Esophagus mucosa (tissue), 1 donor: ENCODE measurements at places on chromosomes 16 and 17.
A peak's percentile ranks its signal among the peaks of the same experiment; 100 is the strongest.

- ATAC-seq: peak; percentile 27
These were observed 5.9 kb downstream of the ARSG start for GRCh38 chr17:68297195-68297594.

GRCh38 chr17:48724251-48725003, 1.4 kb downstream of the PRAC2 start:
- peak; percentile 74 for ATAC-seq

DNA sequence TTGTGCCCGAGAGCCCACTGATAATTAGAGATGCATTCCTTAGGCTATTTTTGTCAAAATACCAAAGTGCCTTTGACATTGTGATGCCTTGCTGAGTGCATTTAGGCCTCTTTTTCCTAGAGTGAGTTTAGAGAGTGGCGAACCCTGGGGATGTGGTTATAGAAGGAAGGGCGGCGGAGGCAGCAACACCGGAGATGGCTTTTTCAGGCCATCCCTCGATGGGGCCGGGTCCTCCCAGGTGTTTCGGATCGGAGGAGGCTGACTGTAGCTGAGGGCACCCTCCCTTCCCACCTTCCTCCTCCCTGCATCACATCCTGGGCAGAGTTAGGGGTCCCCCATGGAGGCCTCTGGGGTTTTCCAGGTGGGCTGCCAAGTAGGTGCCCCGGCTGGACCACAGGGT, 6.6 kb upstream of the SNAI3 start:
- no peak for ATAC-seq

DNA sequence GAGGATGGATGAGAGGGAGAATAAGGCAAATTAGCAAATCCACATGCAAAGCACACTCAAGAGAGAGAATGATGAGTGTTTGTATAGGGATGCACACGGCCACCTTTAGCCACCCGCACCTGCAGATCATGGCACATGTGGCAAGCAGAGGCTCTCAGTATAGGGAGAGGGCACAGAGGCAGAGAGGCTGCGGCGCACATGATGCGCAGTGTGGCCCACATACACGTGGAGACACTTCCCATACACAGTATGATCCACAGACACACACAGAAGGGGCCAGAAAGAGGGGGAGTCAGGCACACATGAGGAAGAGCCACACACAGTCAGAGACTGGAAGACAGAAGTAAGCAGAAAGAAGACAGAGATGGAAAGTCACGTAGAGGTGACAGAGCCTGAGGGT, 6.5 kb upstream of the CHD3 start:
- ATAC-seq: no peak

DNA sequence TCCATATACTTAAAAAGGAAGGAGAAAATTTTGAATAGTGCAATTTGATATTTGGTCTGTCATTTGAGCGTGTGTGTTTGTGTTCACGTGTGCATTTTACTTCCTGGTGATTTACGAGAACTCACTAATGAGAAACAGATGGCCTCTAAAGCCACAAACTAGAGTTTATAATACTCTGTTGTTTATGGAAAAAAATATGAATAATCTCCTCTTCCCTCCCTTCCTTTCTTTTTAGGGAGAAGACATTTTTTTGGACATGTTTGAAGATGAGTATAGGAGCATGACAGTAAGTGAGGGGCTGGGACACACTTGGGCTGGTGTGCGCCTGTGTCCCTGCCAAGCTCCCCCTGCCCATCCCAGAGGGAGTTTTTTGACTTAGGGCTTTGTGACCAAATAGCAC, 102.7 kb downstream of the CLEC16A start:
- ATAC-seq: no peak

- no peak for ATAC-seq
These were observed 8.5 kb upstream of the MYCBPAP start for GRCh38 chr17:50499721-50500120.

- peak; percentile 5 for ATAC-seq
These were observed 701 bp upstream of the MRC2 start for GRCh38 chr17:62626719-62627218.

- no peak for ATAC-seq
These were observed 188.4 kb upstream of the NLRP1 start for GRCh38 chr17:5772720-5773119.

DNA sequence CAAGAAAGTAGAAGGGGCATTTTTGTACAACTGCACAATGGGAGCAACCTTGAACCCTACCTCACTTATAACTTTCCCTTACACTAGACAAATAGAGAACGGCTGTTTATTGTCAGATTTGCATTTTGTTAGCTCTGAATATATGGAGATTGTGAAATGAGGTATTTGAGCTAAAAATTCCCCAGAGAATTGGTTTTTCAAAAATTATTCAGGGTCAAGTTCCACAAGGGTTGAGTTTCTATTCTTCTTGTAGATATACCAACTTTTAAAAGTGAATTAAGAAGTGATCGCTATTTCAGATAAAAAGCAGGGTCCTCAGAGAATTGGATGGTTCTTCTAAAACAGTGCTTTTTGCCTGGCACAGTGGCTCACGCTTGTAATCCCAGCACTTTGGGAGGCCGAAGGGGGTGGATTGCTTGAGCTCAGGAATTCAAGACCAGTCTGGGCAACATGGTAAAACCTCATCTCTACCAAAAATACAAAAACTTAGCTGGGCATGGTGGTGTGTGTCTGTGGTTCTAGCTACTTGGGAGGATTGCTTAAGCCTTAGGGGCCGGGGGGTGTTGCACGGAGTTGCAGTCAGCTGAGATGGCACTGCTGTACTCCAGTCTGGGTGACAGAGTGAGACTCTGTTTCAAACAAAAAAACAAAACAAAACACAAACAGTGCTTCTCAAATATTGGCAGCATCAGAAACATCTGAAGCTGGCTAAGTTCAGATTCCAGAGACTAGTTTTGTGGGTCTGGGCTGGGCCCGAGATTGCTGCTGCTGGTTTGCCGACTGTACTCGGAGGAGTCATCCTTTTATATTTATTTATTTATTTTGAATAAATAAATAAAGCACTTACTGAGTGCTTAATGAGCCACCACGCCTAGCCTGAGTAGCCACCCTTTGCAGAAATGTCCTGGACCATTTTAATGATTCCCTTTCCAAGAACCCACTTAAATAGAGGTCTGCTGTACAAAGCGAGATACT, 50.9 kb downstream of the PECAM1 start:
- ATAC-seq: no peak

- no peak for ATAC-seq
These were observed 351.2 kb downstream of the UTP18 start for GRCh38 chr17:51611585-51611984.

GRCh38 chr16:4862639-4863038, 15.4 kb downstream of the UBN1 start:
- no peak for ATAC-seq

- peak; percentile 44 for ATAC-seq
These were observed 4.0 kb upstream of the DHRS13 start for GRCh38 chr17:28906706-28907438.

- ATAC-seq: no peak
These were observed 11.4 kb upstream of the TNRC6C start for GRCh38 chr17:77946900-77947645.

DNA sequence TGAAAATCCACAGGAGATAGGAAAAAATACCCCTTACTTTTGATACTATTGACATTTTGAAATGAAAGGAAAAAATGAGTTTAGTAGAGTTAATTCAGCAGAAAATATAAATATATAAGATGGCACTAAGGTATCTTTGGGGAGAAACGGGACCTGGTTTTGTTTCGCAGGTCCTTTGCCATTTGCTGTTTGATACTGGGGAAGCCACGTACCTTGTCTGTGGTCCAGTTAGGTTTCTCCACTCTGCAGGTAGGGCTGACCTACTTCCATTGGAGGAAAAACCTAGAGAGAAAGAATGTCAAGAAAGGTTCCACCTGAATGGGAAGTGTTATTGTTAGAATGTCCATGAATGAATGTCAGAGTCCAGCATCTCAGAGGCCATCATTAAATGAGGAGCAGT, 48.1 kb downstream of the HLF start:
- no peak for ATAC-seq

GRCh38 chr16:23786964-23787561, 32.2 kb downstream of the CHP2 start:
- no peak for ATAC-seq

DNA sequence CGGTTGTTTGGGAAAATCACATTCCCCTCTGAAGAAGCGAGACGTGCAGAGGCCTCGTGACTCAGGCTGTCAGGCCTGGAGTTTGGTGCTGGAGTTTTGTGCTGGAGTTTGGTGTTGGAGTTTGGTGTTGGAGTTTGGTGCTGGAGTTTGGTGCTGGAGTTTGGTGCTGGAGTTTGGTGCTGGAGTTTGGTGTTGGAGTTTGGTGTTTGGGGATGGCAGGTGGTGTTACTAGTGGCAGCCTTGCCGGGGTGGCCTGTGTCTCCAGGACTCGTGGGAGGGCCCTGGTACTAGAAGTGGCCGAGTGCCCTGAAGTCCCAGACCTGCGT, 12.6 kb downstream of the TBC1D24 start:
- ATAC-seq: no peak

GRCh38 chr16:74713876-74714275, 13.2 kb upstream of the MLKL start:
- no peak for ATAC-seq

- ATAC-seq: peak; percentile 71
These were observed 185.7 kb downstream of the IRX5 start for GRCh38 chr16:55116165-55116920.

DNA sequence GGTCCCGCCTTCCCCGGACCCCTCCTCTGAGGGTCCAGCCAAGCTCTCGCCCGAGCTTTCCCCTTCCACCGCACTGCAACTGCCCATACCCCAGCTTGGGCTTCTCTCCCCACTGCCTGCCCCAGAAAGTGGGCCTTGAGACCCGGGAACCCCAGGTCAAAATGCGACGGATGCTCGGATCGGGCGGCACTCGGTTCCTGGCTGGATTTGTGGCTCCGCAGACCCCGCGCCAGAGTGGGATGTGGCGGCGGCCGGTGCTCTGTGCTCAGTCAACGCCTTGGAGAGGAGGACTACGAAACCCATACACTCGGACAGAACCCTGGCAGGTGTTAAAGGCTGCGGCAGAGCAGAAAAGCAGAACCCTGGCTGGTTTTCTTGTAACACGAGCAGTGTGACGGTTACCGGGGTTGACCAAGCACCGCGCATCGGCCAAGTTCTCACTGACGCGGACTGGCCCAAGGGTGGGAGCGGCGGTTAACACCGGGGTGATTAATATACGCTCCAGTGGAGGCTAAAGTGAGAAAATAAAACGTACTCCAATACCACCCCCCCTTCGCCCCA, 885 bp upstream of the SLFN13 start:
- ATAC-seq: no peak

- no peak for ATAC-seq
These were observed 99.1 kb upstream of the RBBP6 start for GRCh38 chr16:24440306-24440705.

DNA sequence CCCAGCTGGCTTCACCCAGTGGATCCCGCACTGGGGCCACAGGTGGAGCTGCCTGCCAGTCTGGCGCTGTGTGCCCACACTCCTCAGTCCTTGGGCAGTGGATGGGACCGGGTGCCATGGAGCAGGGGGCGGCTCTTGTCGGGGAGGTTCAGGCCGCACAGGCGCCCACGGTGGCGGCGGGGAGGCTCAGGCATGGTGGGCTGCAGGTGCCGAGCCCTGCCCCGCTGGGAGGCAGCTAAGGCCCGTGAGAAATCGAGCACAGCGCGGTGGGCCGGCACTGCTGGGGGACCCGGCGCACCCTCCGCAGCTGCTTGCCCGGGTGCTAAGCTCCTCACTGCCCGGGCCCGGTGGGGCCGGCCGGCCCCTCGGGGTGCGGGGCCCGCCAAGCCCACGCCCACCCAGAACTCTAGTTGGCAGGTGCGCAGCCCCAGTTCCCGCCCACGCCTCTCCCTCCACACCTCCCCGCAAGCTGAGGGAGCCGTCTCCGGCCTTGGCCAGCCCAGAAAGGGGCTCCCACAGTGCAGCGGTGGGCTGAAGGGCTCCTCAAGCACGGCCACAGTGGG, 26.6 kb downstream of the CCDC42 start:
- no peak for ATAC-seq

DNA sequence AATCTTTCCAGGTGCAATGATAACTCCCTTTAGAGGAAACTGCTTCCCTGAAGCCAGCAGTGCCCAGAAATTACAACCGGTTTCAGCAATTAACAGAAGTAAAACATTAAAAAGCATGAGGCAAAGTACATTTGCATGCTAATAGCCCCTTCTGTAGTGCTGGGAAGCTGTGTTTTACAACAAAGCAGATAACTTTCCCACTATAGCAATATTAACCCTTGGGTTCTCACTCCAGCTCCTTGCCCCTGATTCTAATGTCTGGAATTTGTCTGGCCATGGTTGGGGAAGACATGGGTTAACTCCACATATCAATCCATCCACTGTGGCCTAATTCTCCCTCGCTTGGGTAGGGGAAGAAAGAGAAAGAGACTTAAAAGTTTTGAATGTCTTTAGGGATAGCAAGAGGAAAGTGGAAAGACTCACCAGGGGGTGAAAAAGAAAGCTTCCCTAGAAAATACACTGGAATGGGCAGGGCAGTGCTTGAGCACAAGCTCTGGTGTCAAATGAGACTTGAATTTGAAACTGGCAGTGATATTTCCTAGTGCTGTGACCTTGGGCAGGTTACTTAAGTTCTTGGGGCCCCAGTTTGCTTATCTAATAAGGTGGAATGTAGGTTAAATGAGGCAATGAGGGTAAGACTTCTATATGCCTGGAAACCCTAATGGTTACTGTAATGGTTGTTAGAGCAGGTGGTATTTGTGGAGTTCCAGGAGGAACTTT, 102.0 kb downstream of the SOX9 start:
- no peak for ATAC-seq

- no peak for ATAC-seq
These were observed 7.2 kb upstream of the COL1A1 start for GRCh38 chr17:50208611-50209061.

GRCh38 chr17:6494239-6494941, 50.1 kb downstream of the PIMREG start:
- peak; percentile 72 for ATAC-seq

DNA sequence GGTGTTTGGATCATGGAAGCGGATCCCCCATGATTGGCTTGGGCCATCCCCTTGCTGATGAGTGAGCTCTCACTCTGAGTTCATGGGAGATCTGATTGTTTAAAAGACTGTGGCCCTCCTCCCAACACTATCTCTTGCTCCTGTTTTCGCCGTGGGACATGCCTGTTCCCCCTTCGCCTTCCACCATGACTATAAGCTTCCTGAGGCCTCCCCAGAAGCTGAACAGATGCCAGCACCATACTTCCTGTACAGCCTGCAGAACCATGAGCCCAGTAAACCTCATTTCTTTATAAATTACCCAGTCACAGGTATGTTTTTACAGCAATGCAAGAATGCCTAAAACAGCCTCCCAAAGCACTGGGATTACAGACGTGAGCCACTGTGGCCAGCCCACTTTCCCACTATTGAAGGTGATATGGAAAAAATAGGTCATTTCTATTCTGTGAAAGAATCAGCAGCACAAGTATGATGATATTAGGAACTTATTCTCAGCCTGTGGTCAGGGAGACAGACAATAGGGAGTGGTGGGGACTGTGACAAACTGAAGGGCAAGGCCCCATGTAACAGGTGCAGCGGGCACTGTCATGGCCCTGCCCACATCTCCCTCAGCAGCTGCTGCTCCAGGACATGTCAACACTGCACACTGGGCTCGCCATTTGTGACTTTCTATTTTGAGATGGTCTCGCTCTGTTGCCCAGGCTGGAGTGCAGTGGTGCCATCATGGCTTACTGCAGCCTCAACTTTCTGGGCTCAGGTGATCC, 33.7 kb upstream of the LITAF start:
- ATAC-seq: no peak
